Germinal center (tissue), 1 donor: ENCODE measurements at places on chromosomes 7 and 10.

DNA sequence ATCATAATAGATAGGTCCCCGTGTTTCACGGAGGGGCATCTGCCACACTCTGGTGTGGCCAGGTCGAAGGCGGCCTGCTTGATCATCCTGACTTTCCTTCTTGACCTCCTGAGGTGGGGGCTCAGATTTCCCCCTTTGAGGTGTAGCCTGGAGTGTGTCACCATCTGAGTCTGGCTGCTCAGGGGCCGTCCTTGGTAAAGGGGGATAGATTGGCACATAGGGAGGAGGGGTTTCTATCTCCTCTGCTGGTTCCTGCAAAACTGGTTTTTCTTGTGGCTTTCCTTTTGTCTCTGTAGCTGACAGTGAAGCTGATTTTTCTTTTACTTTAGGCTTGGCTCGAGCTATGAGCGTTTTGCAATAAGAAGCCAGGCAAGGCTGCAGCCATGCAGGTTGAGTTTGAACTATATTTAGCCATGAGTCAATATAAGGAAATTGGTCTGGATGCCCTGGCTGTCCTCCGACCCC lies 7.1 kb upstream of the ZNF117 start:
- no peak for DNase-seq

GRCh38 chr7:20030915-20031362 lies 186.2 kb downstream of the MACC1 start:
- no peak for DNase-seq

DNA sequence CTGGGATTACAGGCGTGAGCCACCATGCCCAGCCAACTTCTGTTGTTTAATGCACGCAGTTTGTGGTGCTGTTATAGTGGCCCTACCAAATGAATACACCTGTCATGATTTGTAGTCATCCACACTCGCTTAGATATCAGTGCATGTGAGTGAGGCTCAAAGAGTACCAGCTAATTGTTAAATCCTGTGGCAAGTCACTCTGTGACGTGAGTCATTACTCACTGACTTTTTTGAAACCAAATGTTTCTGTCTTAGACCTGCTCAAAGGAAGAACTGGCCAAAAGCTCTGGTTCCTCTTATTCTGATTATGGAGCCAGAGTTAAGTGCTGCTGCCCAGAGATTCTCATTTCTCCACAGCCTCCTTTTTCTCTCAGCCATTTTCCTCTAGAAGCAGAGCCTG lies 109.4 kb downstream of the PRKAG2 start:
- DNase-seq: no peak

- DNase-seq: no peak
These were observed 101.6 kb downstream of the SORBS1 start for GRCh38 chr10:95459446-95460045.

DNA sequence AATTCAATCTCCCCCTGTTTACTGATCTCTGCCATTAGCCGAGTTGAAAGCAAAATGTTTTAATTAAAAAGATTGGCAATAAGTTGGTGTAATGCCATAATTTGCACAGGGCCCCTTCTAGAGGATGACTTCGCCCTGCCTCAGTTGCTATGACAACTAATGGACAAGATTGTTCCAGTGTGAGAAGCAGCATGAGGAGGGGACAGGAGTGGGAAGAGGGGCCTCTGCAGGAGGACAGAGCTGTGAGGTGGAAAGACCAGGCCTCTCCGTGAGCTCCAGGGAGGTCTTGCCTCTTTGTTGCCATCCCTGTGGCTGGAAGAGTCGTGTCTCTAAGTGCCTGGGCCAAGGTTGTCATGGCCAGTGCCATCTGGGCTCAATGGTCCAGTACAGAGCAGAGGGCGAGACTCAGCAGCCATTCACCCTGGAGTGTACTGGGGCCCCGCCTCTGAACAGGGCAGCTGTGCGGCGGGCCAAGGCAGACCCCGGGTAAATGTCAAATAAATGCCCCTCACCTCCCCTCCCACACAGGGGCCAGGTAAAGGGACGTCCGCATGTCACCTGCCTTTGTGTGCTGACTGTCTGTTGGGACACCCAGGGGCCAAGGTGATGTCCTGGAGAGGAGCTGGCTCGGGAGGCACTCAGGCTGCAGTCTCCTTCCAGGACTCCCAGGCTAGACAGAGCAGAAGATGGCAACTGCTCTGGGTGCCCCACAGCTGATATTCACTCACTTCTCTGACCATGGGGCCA lies 97.0 kb upstream of the RET start:
- DNase-seq: no peak

DNA sequence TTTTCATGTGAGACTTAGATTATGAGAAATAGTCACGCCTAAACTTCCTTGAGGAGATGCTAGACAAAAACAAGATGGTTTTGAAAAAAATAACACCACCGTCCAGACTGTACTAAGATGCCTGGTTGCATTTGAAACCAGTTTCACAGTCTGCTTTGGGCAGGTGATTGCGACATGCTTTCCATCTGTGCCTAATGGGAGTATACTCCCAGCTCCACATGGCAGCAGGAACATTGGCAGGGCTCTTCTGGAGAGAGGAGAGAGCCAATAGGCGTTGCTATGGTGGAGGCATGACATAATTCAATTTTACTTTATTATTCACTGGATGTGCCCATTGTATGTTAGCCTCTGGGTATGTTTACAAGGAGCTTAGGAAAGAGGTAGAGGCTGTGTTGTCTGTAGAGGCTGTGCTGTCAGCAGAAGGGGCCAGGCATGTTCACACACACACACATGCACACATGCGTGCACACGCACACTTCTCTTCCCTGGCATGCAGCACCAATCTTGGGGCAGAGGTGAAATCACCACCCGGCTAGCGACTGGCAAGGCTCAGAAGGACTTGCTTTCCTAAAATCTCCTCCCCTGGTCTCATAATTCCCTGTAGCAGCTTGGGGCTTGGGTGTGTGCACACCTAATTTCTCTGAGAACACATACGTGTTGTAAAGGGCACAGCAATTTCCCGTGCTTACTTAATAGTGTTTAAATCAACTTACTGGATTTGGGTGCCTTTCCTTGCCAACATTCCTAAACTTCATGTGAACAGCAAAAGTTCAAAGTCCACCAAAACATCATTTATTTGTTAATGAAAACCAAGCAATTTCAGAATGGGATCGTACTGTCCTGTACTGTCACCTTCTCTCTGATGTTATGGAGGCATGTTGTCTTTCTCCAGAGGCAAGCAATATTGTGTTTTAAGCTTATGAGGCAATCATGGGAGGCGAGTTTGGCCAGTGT lies 162.1 kb downstream of the TCF7L2 start:
- no peak for DNase-seq

DNA sequence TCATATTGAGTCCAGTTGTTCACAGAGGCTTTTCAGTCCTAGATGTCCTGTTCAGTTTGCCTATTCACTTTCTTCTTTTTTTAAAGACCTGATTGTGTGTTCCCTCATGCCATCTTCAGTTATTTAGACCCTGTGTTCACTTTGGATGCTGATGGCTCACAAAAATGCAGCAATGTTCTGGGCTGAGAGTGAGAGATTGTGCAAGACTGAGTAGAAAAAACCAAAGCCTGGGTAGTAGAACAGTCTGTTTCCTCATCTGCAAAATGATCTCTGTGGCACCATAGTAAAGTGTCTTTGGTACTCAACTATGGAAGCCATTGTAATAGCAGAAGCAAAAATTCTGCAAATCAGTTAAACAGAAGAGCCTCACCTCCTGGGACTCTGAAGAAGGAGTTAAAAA lies 43.2 kb downstream of the AKR1B1 start:
- no peak for DNase-seq

DNA sequence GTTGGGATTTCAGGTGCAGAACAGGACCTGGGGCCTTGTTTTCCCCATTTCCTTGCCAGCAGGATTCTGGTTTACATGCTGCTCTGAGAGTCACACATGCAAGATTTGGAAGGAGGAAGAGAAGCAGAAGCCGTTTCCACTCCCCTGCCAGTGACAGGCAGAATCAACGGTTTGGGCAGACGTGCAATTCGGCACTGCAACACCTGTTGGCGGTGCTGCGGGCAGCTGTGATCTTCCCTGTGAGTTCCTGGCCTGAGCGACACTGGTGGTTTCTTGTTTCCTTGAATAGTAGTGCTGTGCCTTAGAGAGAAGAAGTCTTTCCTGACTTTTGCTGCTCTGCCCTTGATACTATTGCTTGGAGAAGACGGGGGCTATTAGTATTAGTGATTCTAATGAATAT lies 1126.2 kb downstream of the TYW1 start:
- no peak for DNase-seq

- DNase-seq: no peak
These were observed 410.8 kb upstream of the PRKCQ start for GRCh38 chr10:6990891-6991290.

GRCh38 chr10:74453169-74453568 lies 302.1 kb downstream of the ADK start:
- no peak for DNase-seq

- no peak for DNase-seq
These were observed 383.2 kb upstream of the ZMIZ1 start for GRCh38 chr10:78685466-78686103.

DNA sequence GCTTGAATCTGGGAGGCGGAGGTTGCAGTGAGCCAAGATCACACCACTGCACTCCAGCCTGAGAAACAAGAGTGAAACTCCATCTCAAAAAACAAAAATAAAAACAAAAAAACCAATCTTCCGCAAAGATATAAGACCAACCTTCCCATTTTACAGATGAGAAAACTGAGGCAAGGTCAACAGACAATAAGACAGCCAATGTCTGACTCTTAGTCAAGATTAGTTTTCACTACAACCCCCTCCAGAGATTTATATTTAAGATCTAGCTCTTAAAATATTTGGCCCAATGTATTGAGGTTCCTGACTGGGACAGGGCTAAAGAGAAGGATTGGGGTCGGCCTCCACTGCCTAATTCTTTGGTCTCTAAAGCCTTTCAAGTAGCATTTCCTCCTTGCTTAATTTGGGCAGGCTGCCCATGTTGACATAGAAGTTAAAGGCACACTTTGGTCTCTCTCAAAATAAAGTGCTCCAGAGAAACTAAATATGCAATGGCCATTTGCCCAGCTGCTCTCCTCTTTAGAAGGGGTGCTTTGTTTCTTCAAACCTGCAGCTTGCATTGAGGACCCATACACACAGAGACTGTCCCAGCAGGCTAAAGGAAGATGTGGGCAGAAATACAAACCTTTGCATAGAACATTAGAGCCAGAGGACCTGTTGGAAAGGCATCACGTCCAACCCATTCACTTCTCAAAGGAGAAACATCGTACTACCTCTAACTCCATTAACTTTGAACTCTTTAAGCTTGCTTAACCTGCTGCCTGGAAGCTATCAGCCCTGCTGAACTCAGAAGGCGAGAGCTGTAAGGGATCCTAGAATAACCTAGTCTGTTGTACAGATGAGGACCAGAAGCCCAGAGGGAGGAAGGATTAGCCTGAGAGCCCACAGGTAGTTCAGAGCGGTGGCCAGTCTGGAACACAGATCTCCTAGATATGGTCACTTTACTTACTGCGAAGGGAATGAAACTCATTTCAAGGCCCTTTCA lies 3.9 kb downstream of the TECTB start:
- DNase-seq: no peak

DNA sequence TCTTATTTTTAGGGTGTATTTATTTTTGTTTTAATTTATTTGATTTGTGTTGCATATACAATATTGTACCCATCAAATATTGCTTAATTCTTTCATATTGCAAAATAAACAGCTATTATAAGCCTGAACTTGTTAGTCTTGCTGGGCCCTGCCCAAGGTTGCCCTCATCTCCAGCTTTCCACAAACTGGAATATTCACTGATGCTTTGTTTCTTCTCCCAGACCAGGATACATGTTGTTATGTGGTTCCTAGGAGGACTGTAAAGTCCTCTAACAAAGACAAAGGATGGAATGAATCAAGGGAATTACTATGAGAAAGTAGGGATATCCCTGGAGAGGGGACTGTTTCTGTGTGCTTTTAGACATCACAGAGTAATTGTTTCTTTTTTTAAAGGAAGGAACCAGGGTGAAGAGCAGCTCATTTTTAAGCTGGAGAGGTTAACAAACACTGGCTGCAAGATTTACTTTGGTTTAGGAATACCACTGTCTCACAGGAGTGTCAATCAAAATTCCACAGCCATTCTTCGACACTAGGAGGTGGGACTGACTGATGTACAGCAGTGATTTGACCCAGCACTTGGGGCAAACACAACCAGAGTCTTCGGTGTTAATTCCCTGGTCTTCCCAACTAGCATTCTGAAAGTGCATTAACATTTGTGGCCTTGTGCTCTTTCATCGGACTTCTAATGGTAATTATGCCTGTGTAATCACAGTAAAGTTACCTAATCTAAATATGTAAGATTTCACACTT lies 14.8 kb upstream of the CD36 start:
- no peak for DNase-seq

- DNase-seq: no peak
These were observed 11.4 kb downstream of the CDHR3 start for GRCh38 chr7:105974471-105974870.

DNA sequence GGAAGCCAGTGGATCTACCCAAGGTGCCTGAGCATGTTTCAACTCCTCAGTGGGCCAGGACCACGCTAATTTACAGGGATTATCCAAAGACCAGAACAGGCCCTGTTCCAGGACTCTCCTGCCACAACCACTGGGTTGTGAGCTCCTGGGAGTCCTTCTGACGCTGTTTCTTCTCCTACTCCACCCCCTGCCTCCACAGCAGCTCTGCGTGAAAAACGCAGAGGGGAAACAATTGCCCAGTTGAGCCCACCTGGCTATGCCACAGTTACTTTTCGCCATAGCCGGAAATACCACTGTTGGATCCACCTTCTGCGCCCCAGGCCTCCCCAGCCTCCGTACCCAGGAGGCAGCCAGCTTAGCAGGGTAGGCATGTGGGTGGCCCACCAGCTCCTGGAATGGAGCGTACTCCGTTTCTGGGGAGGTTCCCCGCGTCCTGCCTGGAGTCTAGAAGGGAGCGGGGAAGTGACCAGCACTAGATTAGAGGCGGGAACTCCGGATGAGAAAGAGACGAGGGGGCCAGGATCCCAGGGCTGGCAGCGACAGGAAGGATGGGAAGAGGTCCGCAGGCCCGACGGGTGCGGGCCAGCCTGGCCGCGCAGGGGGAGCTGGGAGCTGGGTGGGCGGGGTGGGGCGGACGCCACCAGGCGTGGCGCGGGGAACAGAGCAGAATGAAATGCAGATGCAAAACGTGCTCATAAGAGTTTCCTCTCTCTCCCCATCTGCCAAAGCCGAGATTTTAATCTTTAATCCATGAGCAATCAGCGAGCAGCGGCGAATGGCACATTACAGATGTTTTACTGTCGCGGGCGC lies 32.1 kb upstream of the PAX2 start:
- DNase-seq: no peak

GRCh38 chr10:9869606-9870176 lies 1148.0 kb upstream of the CELF2 start:
- DNase-seq: no peak
